ENCODE measurements at places on chromosomes 5 and 9.

DNA sequence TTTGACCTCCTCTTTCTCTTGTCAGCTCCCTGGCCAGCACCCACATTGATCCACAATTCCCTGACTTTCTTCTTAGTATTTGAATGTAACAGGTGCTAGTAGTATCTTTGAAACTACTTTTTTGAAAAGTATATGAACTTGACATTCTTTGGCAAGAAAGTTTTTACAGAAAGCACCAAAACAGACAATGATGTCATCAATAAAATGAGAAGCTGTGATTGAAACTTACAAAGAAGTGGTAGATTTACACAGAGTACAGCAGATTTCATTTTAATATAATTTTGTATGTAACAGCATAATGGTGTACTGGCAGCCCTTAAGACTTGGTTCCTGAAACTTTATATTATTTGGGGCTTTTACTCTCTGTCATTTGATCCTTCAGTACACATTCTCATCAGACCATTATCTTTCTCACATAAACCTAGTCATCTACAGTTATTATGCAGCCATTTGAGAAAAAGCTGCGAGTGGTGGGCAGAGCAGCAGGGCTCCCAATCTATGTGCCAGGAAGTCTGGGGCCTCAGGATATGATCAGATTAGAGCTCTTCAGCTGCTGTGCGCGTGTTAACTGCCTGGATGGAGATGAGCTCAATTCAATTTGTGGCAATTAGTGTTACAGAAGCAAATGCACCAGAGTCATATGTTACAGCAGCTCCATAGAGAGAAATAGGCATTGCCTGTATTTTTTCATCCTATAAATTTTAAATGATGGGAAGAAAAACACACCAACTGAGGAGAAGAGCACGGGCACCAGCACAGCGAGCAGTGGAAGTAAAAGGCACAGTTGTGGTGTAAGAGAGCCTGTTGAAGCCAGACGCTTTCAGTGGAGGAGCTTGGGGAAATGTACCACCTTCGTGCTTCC lies 126.1 kb downstream of the STARD4 start:
- no peak for DNase-seq

GRCh38 chr5:54528633-54529209 lies 11.2 kb downstream of the SNX18 start:
- no peak for DNase-seq

DNA sequence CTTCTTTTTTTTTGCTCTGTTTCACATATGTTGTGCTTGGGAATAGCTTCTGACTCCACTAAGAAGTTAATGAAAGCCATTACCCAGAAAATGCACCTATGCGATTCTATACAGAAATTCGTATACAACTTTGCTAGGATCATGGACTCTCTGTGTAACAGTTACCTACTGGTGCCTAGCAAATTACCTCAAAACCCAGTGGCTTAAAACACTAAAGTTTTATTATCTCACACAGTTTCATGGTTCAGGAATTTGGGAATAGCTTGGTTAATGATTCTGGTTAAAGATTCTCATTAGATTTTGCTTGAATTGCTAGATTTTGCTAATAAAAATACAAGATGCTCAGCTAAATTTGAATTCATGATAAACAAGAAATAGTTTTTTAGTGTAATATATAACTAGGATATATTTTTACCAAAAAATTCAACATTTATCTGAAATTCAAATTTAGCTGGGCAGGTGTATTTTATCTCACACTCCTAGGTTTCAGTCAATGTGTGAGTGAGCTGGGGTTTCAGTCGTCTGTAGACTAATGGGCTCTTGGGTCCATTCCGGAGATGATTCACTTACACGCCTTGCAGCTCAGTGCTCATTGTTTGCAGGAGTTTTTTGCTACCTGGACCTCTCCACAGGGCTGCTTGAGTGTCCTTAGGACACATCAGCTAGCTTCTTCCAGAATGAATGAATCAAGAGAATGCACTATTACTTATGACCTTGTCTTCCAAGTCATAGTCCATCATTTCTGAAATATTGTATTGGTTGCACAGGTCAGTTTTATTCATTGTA lies 75.1 kb downstream of the MROH2B start:
- no peak for DNase-seq

GRCh38 chr9:17063535-17064135 lies 71.2 kb upstream of the CNTLN start:
- peak; percentile 82 for DNase-seq

DNA sequence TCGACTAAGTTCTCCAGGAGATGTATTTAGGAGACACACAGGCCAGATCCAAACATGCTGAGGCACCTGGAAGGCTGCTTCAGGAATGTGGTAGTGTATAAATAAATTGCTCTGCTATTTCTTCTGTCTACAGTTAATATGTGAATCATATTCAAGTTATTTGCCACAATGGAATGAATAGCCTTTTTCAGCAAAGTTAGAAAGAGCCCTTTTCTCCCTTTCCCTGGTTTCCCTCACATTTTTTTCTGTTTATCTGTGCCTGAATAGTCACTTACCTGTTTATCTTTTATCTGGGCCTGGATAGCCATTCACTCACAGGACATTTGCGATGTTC lies 44.1 kb upstream of the CLINT1 start:
- no peak for DNase-seq

- no peak for DNase-seq
Observed at GRCh38 chr9:115146581-115147021, 28.6 kb upstream of the TNC start.

GRCh38 chr9:93651521-93651950 lies 75.2 kb downstream of the PHF2 start:
- DNase-seq: no peak

DNA sequence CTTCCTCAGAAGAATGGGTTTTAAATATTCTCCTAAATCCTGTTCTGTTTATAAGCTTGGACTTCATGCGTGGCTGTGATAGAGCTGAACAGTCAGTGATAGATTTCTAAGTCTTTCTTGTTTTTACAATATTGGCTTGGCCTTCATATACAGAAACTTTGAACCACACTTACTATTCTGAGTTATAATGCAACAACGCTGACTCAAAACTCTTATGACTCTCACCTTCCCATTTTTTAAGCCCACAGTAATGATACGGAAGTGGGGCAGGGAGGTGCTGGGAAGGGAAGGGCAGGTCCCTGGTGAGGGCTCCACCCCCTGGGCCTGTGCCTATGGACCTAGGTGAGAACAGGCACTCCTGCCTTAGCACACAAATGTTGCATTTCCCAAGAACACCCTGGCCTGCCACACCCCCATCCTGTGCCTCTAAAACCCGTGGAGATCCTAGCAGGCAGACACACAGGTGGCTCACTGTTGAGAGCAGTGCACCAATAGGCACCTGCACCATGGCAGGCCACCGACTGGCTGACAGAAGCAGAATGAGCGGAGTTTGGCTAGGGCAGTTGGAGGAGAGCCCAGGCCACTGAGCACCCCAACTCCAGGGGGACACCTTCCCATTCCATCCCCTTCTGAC lies 376.7 kb downstream of the GABRG2 start:
- DNase-seq: no peak

DNA sequence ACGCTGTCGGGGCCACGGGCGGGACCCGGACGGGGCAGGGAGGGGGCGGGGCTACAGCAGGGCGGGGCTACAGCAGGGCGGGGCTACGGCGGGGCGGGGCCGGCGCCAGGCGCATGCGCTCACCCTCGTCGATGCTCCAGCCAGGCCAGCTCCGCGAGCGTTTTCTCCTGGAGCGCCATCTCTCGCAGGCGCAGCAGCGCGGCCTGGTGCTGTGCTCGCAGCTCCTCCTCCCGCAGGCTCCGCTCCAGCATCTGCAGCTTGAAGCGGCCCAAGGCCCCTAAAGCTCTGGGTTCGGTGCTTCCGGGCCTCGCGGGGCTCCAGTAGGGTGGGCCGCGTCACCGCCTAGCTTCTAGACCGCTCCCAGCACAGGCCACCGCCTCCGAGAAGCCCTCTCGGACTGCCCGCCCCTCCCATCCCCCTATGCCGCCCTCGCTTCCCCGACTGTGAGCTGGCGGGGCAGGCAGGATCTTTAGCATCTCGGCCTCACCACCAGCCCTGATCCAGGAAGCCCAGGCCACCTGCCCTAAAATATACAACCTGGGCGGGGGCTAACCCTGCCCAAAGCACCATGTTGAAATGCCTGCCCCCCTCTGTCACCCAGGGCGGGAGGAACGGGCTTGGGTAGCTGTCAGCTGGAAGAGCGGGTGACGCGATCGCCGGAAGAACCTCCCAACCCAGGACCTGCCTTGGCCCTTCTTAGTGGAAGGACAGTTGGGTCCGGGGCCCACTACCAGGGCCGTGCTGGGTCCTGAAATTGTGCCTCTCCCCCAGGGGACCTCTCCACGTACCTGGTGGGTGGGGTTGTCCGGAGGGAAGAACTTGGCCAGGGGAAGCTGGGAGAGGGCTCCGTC lies 21.9 kb upstream of the QSOX2 start:
- DNase-seq: peak; percentile 79

All from NB4 (cell line).